ENCODE measurements at places on chromosomes 6 and 20. TPM values are rescaled to one million over a fixed set of nuclear protein-coding genes. Genes with fewer than 3 reads are reported as not detected.

DNA sequence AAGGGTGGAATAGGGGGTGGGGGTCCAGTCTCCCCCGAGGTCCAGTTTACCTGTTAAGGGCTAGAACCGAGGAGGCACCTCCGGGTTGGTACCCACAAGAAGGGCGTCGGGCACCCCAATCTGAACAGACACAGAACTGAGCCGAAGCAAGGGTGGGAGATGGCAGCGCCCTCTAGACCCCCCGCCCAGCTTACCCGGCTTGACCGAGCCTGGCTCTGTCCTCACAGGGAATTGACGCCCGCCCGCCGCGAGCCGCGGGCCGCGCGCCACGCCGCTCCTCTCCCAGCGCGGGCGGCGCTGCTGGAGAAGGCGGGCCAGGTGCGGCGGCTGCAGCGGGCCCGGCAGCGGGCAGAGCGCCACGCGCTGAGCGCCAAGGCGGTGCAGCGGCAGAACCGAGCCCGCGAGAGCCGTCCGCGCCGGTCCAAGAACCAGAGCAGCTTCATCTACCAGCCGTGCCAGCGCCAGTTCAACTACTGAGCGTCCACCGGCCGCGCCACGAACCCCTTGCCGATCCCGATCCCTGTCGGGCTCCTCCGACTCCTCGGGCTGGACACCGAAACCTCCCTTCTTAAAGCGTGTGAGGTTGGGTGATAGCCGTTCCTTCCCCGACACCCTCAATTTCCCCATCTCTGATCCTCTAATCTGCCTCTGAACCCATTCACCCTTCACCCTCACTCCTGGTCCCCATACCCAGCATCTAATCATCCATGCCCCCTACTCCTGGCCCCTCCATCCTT lies 5.9 kb downstream of the TP53INP2 start:
- peak overlapping the region; percentile 92 for H3K27ac ChIP-seq
- peak overlapping the region; percentile 89 for H3K4me3 ChIP-seq
- peaks cover 7% of the 10 kb centered on the region for H3K27me3 ChIP-seq
- peaks cover 32% of the 10 kb centered on the region for H3K4me1 ChIP-seq
- peaks cover 22% of the 10 kb centered on the region for H3K36me3 ChIP-seq

HLA-DQA1 gene
- 3.6 TPM for total RNA-seq

DNA sequence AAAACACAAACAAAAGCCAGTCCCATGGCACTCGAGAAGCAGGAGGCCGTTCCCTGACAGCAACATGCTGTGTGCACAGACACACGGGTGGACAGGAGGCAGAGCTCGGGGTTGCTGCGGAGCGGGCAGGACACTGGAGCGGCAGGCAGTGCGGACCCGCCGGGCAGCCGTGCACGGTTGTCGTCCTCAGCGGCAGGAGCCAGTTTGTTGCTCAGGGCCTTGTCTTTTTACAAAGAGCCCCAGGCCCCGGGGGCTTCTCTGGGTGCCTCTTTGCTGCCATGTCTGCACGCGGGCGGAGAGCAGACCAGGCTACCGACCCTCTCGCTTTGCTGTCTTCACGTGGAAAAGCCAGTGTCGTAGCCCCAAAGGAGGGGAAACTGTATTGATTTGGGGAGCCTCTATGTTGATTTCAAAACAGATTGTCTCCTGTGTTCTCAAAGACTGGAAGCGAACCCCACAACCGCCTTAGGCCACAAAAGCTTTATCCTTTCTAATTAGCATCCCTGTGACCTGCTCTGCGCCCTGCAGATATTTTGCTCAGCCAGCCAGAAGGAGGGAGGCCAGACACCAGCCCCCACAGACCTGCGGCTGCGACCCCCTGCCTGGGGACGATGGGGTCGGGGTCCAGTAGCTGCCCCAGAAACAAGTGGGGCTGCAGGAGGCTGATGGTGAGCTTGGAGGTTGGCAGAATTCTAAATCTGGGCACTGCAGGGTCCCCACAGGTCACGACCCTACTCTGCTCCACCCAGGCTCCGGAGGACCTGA lies 50.2 kb downstream of the ERMARD start:
- no peak overlapping the region for H3K27ac ChIP-seq
- no peaks in the 10 kb centered on the region for H3K36me3 ChIP-seq
- H3K4me3 ChIP-seq: no peak overlapping the region
- peaks cover 58% of the 10 kb centered on the region for H3K27me3 ChIP-seq

DNA sequence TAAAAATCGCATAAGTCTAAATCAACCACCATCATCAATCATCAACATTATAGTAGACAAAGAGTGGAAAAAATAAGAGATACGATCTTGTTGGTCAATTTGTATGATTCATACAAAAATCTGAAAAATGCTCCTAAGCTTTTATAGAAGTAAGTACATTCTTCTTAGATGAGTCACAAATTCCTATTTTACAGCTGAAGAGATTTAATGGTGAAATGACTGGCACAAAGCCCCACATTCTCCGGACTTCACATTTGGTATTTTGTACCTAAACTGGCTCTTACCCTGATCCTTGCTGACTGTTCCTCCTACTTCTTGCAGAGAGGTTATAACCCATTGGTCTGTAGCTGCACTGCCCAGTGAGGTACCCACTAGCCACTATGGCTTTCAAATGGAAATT lies 29.9 kb upstream of the PREP start:
- no peaks in the 10 kb centered on the region for H3K36me3 ChIP-seq
- H3K4me1 ChIP-seq: peaks cover 2% of the 10 kb centered on the region
- DNase-seq: no peak
- H3K27ac ChIP-seq: no peak overlapping the region

- no peaks in the 10 kb centered on the region for H3K27me3 ChIP-seq
- no peak for DNase-seq
- peaks cover 30% of the 10 kb centered on the region for H3K36me3 ChIP-seq
- peak overlapping the region; percentile 91 for H3K4me3 ChIP-seq
- H3K27ac ChIP-seq: peak overlapping the region; percentile 89
These were observed 950 bp downstream of the PEDS1 start for GRCh38 chr20:50152394-50153152.

DNA sequence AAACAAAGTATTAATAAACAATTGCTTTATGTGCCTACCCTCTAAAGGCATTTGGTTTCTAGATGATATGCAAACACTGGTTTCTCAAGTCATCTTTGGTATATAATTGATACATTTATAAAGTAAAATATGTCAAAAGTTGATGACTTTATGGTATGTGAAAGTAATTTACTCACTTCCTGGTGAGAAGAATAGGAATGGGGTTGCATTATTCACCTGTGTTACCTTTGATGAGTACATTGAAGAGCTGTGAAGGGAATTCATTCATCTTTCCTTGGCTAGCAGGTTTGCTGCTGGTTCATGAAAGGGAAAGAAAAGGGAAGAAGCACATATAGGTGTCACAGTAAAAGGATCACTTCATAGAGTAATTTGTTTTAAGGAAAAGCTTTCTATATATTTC lies 20.4 kb downstream of the RNF217 start:
- H3K27me3 ChIP-seq: peaks cover 7% of the 10 kb centered on the region
- DNase-seq: no peak
- H3K4me3 ChIP-seq: no peak overlapping the region
- no peak overlapping the region for H3K27ac ChIP-seq
- H3K36me3 ChIP-seq: no peaks in the 10 kb centered on the region
- peaks cover 2% of the 10 kb centered on the region for H3K4me1 ChIP-seq

DNA sequence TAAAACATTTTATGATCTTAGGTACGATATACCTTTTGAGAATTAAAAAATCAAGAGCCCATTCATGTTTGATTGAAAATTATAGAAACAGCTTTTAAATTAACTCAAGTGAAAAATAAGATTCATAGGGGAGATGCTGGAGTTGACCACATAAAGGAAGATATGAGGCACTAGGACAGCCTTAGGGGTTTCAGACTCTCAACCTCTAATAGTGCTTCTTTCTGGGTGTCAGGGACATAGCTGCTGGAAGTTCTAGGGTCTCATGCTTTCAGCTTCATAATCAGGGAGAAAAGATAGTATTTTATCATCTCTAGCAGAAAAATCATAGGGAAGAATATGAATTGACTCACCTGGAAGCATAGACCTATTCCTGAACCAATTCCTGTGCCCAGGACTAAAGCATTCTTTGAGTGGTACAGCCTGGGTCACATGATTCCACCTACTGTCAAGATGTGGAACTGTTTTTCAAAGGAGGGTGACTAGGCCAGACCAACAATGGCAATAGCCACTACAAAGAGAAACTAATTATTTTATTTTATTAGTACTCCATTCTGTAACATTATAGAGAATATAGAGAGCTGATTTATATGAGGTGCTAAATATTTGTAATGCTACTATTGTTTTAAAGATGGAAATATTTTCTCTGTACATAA lies 27.8 kb upstream of the CENPW start:
- peaks cover 2% of the 10 kb centered on the region for H3K27me3 ChIP-seq
- no peak for DNase-seq
- H3K4me1 ChIP-seq: no peaks in the 10 kb centered on the region
- H3K4me3 ChIP-seq: no peak overlapping the region

DNA sequence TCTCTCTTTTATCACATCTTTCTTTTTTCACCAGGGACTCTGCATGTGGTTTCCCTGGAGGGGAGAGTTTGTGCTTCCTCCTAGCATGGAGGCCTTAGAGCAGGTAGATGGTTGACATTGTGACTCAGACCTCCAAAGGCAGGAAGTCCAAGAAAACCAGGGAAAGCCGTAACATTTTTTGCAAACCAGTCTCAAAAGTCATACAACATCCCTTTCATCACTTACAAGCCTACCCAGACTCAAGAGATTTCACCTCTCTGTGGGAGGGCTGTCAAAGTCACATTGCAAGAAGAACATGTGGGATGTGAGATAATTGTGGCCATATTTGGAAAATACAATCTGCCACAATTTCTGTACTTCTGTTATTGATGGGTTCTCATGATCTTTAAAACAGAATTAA lies 46.2 kb downstream of the SNRNP48 start:
- H3K27ac ChIP-seq: no peak overlapping the region
- H3K36me3 ChIP-seq: no peaks in the 10 kb centered on the region
- peaks cover 6% of the 10 kb centered on the region for H3K27me3 ChIP-seq
- no peak for DNase-seq
- no peaks in the 10 kb centered on the region for H3K4me1 ChIP-seq
